AG10803 (cell line): ENCODE measurements at places on chromosomes 3 and 15.

GRCh38 chr3:148309390-148310035 is 388.2 kb upstream of the AGTR1 start:
- DNase-seq = peak; percentile 54

- peak; percentile 76 for DNase-seq
Observed at GRCh38 chr15:40063563-40064011, 24.6 kb upstream of the SRP14 start.

DNA sequence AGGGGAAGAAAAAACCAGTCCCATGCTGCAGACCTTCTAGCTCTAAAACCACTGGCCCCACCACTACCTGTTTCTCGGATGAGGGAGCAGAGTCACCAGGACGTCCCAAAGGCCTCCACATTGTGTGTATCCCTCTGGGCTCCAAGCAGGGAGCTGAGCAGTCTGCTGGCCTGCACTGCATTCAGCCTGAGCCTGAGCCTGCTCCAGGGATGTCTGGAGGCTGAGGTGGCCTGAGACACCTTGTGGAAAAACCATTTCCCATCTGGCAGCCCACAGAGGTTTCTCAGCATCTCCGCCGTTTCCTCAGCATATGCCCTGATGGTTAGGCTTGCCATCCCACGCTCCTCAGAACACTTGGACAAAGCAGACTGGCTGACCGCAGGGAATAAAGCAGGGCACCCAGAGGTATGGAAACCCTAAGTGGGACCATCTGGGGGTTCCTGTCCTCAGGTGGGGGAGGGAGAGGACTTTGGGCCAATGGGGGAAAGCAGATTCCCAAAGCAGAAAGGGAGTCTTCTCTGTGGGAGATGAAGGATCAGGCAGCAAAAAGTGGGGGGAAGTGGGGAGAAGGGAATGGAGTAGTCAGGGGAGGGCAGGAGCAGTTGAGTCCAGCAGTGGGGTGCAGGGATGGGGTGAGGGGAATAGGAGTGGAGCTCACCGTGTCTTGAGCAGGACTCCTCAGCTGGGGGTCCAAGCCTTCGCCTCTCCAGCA is at the start of gene CILP:
Gene CILP (minus strand): TSS at position 704 of the 712 bp plus-strand sequence. CDS start 1,718 bp downstream, outside the sequence.
- no peak for DNase-seq

- DNase-seq = peak; percentile 60
Observed at GRCh38 chr3:142278451-142278850, 53.1 kb upstream of the GK5 start.

DNA sequence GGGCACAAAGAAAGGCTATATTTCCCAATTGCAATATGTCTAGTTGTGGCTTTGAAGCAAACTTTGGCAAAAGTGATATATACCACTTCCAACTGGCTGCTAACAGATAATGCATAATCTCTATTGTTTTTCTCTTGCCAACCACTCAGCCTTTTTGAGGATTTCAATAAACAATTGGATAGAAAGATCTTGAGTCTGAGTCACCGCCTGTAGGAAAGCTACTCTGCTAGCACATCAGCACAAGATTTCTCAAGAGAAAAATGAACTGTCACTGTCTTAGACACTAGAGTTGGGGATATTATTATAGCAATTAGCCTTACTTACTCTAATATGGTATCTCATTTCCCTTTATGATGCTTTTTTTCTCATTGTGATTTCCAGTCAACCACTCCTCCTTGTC is 119.7 kb downstream of the SST start:
- peak; percentile 19 for DNase-seq
